ENCODE measurements at places on chromosomes 7 and 10.

- DNase-seq: peak; percentile 40
Observed at GRCh38 chr7:51141451-51142003, 175.1 kb downstream of the COBL start.

GRCh38 chr10:128221807-128222206 lies 95.6 kb upstream of the MKI67 start:
- DNase-seq: no peak

GRCh38 chr10:22606164-22606614 lies 108.2 kb downstream of the PIP4K2A start:
- DNase-seq: peak; percentile 39

- no peak for DNase-seq
Observed at GRCh38 chr7:153247926-153248325, 488.4 kb downstream of the ACTR3B start.

DNA sequence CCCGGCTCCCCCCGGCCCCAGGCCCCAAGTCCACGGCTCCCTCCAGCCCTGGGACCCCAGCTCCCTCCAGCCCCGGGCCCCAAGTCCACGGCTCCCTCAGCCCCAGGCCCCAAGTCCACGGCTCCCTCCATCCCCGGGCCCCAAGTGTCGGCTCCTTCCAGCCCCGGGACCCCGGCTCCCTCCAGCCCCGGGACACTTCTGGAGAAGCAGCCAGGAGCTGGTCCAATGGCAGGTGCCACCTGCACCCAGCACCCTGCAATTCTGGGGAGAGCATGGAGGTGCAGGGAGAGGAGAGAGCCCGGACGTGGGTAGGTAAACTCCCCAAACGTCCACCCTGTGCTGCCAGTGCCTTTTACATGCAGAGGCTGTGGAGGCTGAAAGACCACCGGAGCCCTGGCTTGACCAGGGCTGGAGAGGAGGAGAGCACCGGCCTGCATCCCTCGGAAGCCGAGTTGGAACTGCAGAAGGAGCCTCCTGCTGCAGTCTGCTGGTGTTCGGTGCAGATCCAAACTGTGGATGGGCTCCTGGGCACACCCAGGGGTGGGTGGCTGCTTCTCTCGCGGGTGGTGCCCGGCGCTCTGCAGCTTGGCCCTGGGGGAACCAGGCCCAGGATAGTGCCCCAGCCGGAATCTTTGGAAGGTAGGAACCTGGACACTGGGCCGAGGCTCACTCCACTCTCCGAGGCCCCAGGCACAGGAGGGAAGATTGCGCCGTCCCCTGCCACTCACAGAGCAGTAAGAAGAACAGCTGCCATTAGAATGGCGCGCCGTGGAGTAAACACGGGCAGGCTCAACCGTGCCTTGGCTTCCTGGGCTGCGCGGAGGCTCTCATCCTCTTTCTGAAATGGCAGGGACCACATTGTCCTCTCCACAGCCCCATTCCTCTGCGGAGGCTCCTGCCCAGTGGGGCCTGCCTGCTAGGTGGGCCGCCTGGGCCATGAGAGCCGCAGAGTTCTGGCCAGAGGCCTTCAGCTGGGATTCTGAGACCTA lies 14.7 kb downstream of the SHH start:
- DNase-seq: no peak

DNA sequence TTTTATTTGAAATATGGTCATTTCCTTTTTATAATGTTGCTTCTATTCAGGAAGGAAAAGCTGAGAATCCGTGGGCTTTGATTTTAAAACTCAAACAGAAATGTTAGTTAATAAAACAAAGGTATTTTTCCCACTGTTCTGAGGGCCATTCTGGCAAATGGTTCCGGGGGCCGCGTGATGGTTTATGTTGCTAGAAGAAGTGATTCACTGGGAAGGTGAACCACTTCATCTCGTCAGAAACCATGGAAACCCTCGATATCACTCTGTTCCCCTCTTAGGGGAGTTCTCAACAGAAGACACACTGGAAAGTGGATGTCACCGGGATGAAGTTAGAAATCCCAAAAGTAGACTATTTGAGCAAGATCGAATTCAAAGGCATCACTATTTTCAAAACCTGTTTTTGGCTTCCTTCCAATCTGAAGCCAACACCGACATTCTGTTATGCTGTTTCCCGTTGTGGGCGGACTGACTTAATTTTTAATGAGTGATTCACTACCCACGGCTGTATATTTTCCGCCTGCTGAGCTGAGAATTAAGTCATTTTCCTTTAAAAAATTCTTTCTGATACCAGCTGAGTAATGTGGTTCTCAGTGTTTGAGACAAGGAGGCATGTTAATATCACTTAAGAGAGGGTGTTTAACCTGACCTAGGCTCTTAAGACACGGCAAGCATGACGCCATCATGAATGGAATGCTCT lies 84.1 kb downstream of the PTPRE start:
- DNase-seq: peak; percentile 99

DNA sequence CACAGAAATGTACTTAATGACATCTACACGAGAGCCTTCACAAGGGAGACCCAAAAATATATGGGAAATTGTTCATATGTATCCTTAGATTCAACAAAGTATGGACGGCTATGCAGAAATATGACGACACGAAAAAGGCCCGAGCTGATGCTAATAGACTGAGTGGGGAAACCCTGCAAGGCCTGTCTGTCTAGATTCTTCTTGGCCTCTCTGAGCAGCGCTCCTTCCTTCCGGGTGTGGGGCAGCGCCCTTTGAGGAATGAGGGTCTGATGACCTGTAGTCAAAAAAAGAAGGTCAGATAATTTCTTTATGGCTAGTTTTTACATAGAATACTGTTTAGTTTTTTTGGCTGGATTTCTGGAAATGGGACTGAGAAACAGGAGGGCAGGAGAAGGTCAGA lies 192.8 kb upstream of the AKR1E2 start:
- DNase-seq: no peak

- DNase-seq: no peak
Observed at GRCh38 chr7:33248671-33249070, 119.3 kb downstream of the BBS9 start.
